Sciatic nerve (tissue), 2 donors: ENCODE measurements at places on chromosomes 4 and X.

DNA sequence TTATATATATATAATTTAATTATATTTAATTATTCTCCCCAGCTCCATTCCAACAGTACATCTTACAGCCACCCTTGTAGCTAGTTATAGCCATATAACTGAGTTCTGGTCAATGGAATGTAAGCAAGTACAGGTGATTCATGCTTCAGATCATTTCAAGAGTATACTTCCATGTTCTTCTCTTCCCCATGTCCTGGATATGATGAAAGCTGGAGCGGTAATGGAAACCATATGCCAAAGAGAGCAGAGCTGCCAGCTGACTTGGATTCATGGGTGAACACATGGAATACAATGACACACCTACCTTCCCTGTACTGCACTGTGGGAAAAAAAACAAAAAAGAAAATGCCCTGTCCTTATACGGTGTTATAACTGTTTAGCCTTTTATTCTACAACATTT lies 17.5 kb upstream of the CORIN start:
- DNase-seq, result no peak

DNA sequence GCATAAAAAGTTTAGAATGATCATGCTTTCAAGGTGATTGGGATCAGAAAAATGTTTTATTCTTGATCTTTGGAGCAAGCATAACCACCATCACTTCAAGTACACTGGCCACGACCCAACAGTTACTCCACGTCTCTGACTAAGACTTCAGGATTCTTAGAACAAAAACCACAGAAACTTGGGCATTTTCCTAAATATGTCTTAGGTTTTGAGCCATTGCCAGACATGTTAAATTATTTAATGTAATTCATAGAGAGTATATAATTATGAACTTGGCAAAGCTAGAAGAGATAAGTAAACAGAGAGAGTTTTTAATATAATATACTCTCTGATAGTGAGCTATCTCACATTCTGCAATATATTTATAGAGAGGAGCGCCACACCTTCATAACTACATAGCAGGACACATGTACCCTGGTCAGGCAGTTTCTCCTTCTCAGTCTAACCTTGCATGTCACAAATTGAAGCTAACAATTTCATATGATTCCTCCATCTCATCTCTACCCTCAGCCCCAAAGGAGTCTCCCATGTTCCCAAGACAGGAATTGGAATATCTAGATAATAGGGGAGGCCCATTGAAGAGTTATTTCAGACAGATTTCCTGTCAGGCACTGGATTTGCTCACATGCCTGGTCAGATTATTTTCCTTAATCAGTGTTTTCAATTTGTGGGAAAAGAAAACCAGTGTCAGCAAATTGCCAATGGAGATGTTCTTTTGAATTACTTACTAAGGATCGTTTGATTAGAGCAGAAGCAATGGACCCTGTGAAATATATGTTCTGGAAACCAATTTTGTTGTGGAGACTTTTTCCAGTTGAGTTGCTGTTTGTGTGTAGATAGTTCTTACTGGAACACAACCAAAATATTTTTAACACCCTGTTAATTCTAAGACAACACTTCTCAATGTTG lies 61.7 kb upstream of the GUCY1A1 start:
- DNase-seq, result no peak

GRCh38 chr4:103105558-103106356 lies 6.1 kb upstream of the BDH2 start:
- DNase-seq, result no peak

DNA sequence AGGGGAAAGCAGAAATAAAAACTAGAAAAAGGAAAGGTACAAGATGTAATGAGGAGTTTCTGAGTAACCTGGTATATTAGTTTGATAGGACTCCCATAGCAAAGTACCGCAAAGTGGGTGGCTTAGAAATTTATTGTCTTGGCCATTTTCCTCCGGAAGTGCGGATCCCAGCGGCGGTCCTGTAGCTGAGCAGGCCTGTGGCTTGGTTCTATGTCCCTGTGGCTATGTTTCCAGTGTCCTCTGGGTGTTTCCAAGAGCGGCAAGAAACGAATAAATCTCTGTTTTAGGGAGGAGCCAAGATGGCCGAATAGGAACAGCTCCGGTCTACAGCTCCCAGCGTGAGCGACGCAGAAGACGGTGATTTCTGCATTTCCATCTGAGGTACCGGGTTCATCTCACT lies 44.0 kb upstream of the LDB2 start:
- DNase-seq, result no peak

- DNase-seq, result no peak
These were observed 3.7 kb upstream of the NR3C2 start for GRCh38 chr4:148445860-148446330.

DNA sequence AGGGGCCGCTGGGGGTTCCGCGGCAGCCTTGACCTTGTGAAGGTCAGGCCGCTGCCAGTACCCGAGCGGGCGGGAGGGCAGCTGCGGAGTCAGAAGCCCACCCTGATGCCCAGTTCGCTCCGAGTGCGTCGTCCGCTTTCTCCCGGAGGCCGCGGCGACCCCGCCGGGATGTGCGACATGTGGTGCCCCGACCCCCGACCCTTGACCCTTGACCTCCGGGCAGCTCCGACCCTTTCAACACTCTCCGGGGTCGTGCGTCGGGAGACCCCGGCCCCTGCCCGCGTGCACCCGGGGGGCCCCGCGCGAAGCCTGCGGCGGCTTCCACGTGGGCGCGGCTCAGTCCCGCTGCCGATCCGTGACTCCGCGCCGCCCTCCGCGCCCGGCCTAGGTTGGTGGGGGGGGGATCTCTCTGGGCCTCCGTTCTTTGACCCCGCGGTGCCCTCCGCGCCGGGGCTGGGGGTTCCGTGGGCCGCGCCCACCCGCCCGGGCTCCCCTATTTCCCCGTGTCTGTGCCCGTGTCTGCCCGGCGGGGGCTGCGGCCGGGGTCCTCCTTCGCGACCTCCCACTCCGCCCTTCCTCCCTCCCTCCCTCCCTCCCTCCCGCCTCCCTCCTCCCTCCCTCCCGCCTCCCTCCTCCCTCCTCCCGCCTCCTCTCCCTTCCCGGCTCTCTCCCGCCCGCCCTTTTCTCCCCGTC lies 609 bp upstream of the SLC25A6 start:
- DNase-seq, result no peak

DNA sequence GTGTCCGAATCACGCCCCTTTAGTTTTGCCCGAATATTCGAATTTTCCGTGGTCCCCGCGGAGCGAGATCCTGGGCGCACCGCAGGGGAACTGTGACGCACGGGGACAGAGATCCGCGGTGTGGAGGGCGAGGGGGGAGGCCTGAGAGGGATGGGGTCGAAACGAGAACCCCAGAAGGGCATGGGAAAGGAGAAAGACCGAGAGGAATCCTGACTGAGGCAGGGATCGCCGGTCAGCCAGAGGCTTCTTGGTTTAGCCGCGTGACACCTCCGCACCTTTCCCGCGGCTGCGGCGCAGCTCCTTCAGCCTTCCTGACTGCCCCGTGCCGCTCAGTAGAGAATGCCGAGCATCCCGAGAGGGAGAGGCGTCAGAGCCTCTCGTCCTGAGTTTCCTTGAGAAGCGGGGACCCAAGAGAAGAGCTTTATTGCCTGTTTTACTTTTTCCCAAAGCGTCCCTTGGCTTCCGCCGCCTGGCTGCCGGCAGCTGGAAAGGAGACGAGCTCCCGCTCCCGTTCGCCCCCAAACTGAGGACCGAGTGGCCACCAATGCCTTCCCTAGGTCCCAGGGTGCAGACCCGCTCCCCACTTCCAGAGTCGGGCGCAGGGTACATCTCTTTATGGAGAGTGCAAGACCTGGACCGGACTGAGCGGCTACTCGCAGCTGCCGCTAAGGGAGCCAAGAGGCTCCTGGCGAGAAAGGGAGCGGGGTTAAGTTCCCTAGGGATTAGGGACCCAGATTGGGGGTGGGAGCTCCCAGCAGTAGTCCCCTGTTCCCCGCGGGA lies 911 bp upstream of the GPR50 start:
- DNase-seq, result no peak

DNA sequence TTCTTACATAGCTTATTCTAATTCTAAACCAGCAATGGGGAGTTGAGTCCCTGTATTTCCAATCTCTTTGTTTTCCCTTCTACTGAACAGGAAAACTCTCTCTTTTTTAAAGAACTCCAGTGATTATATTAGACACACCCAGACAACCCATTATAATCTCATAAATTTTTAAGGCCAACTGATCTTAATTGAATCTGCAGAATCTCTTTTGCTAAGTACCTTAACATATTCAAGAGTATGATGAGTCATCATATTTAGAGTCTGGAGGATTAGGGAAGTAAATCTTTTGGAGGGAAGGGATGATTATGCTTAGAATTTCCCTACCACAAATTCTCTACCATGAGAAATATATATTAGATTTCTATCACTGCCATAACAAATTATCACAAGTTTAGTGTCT lies 705.1 kb downstream of the CENPC start:
- no peak for DNase-seq

DNA sequence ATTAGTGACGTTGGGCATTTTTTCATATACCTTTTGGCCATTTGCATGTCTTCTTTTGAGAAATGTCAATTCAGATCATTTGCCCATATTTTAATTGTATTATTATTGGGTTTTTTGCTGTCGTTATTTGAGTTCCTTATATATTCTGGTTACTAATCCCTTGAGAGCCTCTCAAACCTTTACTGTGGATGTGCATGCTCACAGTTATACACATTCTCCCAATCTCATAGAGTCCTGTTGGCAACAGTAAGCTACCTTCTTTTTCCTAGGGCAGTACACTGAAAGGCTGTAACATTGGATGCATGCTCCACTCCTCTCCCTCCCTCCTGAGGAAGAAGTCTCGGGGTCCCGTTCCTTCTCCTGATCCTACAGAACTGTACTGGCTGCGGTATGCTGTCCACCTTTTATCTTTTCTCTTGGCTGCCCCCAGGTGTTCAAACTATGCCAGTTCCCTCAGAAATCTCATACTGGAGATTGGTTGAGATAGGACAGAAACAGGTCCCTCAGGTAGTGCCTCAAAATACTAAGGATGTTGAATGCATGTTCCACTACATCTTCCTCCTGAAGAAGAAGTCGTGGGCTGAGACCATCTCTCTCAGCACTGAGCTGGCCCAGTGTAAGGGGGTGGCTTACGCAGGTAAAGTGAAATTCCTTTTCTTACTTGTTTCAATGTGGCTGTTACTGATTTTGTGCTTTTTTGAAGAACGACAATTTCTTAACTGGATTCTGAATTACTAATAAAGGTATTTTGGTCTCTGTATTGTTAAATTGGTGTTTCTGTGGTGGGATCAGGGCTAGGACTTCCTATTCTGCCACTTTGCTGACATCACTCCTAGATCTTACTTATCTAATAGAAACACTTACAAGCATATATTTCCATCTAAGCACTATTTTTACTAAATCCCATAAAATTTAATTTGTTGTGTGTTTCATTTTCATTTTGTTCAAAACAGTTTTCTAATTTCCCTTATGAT lies 145.4 kb upstream of the HUWE1 start:
- no peak for DNase-seq

DNA sequence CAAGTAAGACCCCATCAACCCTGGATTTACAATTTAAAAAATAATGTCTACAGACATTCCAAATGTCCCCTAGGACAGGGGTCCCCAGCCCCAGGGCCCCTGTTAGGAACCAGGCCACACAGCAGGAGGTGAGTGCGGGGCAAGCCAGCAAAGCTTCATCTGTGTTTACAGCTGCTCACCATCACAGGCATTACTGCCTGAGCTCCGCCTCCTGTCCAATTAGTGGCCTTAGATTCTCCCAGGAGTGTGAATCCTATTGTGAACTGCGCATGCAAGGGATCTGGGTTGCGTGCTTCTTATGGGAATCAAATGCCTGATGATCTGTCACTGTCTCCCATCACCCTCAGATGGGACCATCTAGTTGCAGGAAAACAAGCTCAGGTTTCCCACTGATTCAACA lies 146.1 kb downstream of the ATP10D start:
- DNase-seq, result no peak
